ENCODE measurements at places on chromosomes 5 and 9. TPM values are rescaled to one million over a fixed set of nuclear protein-coding genes. Genes with fewer than 3 reads are reported as not detected.
A peak's percentile ranks its signal among the peaks of the same experiment; 100 is the strongest.

DNA sequence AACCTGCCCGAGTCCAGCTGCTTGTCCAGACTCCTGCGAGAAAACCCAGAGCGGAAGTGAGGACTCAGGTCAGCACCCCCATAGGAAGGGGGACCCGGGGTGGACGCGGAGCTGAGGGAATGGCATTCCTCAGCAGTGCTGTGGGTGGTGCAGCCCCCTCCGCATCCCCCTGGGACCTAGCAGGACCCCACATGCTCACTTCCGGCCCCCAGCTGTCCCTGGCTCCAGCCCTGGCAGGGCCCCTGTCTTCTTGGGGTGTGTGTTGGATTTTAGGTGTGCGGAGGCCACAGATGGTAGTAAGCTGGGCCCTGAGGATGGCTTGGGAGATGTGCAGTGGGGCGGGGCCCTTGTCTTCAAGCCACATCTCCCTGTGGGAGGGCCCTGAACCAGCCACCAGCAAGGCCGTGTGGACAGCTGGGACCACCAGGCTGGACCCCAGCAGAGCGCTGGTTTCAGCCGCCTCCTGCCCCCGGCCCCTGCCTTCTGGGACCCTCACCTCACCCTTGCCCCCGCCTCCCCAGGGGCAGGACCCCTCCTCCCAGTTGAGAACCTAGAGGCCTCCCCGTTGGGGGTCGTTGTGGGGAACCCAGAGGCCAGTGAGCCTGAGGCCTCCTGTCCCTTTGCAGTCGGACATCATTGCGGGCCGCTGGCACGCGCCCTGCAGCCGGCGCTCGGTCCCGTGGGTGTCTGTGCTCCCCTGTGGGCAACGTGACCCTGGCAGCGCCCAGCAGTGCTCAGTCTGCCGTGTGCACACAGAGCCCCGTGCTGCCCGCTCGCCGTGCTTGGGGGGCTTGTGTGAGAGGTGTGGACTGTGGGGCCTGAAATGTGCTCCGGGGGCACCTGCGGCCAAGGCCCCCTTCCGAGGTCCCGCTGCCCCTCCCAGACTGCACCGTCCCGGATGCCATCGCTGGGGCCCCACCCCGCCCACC lies 10.8 kb upstream of the SLC9A3 start:
- DNase-seq: no peak

GRCh38 chr5:108257996-108258395 lies 123.9 kb downstream of the FBXL17 start:
- DNase-seq: no peak

- no peak for DNase-seq
Observed at GRCh38 chr9:91729558-91729842, 220.5 kb downstream of the ROR2 start.

- no peak for DNase-seq
Observed at GRCh38 chr5:32908641-32909040, 197.5 kb downstream of the NPR3 start.

GRCh38 chr5:58924306-58924705 lies 341.4 kb downstream of the RAB3C start:
- no peak for DNase-seq

DNA sequence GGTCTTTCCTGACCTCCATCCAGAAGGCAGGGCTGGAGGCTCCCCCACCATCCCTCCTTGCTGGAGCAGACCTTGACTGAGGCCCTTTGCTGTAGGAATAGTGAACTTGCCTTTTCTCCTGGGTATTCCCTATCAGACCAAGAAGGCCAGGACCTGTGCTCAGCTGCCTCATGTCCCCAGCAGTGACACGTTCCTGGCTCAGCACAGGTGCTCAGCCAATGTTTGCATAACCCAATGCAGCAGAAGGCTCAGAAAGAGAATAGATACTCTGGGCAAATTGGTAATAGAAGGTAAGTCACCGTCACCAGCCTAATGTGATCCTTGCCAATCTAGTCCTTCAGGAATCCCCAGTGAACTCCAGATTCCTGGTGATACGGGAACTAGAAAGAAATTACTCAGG lies 96.4 kb downstream of the ACTL7B start:
- no peak for DNase-seq

GRCh38 chr5:151757233-151758140 lies 944 bp downstream of the ATOX1 start:
- DNase-seq: no peak

DNA sequence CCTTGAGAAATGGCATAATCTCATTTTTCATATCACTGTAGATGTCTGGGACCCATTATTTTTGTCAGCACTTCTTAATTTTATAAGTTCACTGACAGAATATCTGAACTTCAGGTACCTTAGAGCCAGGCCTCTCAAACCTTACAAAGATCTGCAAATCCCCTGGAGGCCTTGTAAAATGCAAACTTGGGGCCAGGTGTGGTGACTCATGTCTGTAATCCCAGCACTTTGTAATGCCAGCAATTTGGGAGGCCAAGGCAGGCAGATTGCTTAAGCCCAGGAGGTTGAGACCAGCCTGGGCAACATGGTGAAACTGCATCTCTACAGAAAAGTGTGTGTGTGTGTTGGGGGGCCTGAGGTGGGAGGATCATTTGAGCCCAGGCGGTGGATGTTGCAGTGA lies 30.8 kb downstream of the RASGRF2 start:
- no peak for DNase-seq

DNA sequence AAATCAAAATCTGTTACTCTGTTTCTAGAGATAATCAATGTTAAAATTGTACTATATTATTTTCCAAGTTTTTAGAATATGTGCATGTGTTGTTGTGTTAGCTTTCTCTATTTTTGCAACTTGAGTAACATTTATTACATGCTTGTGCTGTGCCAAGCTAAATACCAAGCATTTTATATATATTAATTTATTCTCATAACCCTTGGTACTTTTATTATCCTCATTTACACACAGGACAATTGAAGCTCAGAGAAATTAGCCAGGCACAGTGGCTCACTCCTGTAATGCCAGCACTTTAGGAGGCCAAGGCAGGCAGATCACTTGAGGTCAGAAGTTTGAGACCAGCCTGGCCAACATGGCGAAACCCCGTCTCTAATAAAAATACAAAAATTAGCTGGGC lies 254.0 kb upstream of the DMRT1 start:
- no peak for DNase-seq

- DNase-seq: no peak
Observed at GRCh38 chr9:89666950-89667349, 62.1 kb downstream of the GADD45G start.

DNA sequence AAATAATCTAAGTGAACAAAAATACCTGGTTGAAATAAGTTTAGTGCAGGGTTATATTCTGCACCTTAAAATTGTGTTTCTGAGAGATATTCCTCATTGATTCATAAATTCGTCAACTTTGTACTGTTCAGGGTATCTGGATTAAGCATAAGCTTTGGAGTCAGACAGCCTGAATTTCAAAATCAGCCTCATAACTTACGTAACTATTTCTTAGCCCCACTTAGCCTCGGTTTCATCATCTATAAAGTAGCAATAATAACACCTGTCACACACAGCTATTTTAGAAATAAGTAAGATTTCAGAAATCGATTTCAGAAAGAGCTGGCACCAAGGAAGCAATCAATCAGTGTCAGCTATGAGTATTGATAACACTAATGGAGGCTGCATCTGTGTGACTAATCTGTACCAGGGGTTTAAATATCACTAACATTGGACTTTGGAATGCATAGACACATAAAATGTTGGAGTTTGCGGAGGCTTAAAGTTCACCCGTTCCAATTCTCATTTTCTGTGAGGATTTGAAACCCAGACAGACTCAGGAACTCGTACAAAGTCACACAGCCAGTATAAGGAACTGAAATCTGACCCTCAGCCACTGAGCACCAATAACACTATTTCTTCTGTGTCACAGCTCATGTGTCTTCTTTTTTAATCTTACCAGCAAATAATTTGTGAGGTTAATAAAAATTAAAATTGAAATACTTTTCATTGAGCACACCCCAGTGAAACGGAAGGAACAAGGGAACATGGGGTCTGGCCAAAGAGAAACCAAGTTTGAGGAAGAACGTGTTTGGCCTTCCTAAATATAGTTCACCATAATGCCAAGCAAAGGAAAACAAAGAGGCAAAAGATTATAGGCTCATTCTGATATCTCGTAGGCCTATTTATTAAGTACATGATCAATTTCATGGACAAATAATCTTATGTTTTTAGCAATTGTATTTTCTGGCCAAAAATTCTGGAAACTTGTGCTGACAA lies 194.4 kb upstream of the PTGER4 start:
- DNase-seq: no peak

- DNase-seq: no peak
Observed at GRCh38 chr5:191949-192690, 825 bp downstream of the LRRC14B start.

- DNase-seq: peak; percentile 66
Observed at GRCh38 chr9:114155263-114155994, at the start of gene COL27A1. Gene COL27A1, plus strand, starts transcription at chr9:114155537. Its CDS starts 414 bp downstream, at chr9:114155951.

- no peak for DNase-seq
Observed at GRCh38 chr5:64822320-64822719, 53.6 kb downstream of the CWC27 start.

GRCh38 chr9:76703270-76703669 lies 61.0 kb upstream of the PCA3 start:
- no peak for DNase-seq

NKD2 gene
- not detected for total RNA-seq

IFNB1 gene
- not detected for total RNA-seq

UBTD2 gene
- total RNA-seq: 18.7 TPM

WDR31 gene
- total RNA-seq: 1.1 TPM

GFPT2 gene
- 2.9 TPM for total RNA-seq

EQTN gene
- not detected for total RNA-seq

IFNA13 gene
- total RNA-seq: not detected

SLC27A6 gene
- total RNA-seq: not detected

IL13 gene
- total RNA-seq: not detected

ARL10 gene
- total RNA-seq: 7.3 TPM
